ENCODE measurements at places on chromosomes 11 and 22.

GRCh38 chr11:99320769-99321290 lies 300.1 kb downstream of the CNTN5 start:
- no peak for DNase-seq

GRCh38 chr22:21641417-21641788 lies 699 bp upstream of the SDF2L1 start:
- DNase-seq, result no peak

GRCh38 chr11:61145228-61146005 lies 15.8 kb downstream of the VPS37C start:
- DNase-seq, result no peak

- DNase-seq, result no peak
These were observed 93.2 kb upstream of the TP53I11 start for GRCh38 chr11:45043755-45044475.

DNA sequence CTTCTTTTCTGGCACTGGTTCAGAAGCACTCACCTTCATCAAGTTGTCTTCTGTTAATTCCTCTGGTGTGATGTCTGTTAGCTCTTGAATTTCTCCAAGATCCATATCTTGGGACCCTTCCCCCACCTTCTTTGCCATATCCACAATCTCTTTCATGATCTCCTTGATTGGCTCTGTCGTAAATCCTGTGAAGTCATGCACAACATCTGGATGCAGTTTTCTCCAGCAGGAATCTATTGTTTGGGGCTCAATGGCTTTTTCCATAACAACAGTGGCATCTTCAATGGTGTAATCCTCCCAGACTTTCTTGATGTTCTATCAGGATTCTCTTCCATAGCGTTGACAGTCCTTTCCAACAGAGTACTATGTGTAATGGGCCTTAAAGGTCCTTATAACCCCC lies 96.9 kb downstream of the CSTPP1 start:
- no peak for DNase-seq

DNA sequence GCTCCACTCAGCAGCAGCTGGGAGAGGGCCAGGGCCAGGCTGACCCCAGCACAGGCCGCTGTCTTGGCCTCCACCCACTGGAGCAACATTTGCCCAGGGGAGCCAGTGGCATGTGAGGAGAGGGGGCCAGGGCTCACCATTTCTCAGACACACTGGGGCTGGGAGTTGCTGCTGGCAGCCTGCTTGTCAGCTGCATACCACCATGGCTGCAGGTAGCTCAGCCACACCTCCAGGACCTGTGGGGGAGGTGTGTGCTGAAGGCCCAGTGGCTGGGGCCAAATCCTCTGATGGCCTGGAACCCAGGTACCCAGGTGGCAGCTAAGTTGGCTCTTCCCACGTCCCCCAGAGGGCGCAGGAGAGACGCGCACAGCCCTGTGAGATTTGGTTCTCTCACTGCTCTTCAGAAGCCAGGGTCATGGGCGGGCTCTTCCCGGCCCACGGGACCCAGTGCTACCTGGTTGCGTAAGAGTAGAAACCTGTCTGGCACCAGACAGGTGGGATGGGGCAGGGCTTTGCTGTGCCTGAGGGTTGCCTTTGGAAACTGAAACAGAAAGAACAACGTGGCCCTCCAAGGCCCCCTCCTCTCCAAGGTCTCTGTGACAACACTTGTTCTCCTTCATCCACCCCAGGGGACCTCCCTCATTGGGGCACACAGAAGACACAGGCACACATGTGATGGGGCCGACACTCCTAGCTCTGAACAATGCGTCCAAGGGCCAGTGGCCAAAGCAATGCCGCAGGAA lies 98.8 kb downstream of the MED15 start:
- DNase-seq, result peak; percentile 27

- DNase-seq, result no peak
These were observed 115.9 kb upstream of the CRYBB3 start for GRCh38 chr22:25083807-25084200.

DNA sequence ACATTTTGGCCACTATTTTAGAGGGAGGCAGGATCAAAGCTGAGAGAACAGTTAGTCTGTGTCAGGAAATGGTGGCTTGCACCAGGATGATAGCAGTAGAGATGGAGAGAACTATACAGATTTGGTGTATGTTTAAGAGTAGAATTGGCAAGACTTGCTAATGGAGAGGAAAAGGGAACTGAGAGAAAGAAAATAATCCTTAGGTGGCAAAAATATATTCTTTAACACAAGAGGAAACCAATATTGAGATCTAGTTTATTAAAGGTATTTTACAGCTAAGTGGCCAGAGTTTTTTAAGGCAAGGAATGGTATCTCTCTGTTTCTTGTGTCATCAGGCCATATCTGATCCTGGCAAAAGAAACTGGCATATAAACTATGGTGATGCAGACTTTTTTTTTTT lies 278.8 kb downstream of the TMEM135 start:
- DNase-seq, result no peak

- no peak for DNase-seq
These were observed 3.8 kb downstream of the APOBEC3D start for GRCh38 chr22:39024519-39025308.

DNA sequence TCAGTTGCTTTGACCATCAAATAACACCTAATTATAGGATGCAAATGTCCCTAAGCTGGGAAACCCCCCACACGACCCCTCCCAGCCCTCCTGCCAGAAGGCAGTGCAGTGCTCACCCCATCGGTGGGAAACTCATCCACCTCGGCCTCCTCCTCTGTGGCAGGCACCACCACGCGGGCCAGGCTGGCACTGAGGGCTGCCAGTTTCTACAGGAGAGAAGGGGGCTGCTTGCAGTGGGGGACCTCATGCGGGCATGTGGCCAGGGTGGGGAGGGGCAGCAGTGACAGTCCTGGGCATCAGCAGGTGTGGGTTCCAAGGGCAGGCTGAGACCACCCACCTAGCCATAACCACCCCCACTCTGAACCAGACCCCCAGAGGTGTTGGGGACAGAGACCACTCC lies 6.4 kb upstream of the GAL3ST1 start:
- no peak for DNase-seq

DNA sequence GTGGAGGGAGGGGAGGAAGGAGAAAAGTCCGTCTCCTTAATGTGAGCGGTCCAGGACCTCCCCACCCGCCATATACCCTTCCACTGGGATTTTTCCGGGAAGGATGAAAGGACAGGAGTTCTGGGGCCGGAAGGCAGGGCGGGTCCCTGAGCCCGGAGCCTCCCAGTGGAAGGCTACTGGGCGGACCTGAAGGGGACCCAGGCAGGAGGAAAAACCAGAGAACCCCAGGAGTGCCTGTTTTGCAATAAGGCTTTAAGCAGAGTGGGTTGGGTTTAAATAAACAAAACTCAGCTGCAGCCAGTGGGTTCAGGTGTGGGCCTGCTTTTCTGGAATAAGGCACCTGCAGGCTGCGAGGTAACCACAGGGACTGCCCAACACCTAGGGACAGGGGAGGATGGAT lies 1.7 kb upstream of the CELSR1 start:
- DNase-seq, result no peak

DNA sequence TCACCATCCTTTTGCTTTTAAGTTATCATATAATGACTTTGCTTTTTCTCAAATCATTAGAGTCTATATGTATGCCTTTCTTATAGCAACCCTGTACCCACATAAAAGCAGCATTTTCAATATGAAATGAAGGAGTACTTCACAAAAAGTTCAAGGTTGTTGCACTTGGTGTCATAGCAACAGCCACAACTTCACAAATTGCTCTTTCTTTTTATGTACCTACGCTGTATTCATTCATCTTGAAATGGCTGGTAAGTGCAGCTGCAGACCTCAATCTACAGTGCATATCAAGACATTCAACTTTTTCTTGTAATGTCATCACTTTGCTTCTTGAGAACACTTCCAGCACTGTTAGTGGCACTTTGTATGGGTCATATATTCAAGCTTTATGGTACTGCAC lies 18.6 kb downstream of the CWC15 start:
- DNase-seq, result no peak

GRCh38 chr11:83475760-83476159 lies 189.6 kb upstream of the CCDC90B start:
- no peak for DNase-seq

Data from NCI-H526 treated with DMSO at 0.1 percent for 48 hours (cell line).